Activated CD4-positive, alpha-beta memory T cell treated with anti-CD3 and anti-CD28 coated beads, Interleukin-2, amount 10 ng/mL, durations not matched to agents 7 days and 5 days (primary cell): ENCODE measurements at places on chromosomes 3 and 15. TPM values are rescaled to one million over a fixed set of nuclear protein-coding genes. Genes with fewer than 3 reads are reported as not detected.

Gene SERINC4
- total RNA-seq, result 0.15 TPM

Gene PPARG
- total RNA-seq, result 3.7 TPM

GRCh38 chr15:80191897-80192595 lies 39.2 kb downstream of the FAH start:
- no peak for DNase-seq

Gene SNTN
- not detected for total RNA-seq

DNA sequence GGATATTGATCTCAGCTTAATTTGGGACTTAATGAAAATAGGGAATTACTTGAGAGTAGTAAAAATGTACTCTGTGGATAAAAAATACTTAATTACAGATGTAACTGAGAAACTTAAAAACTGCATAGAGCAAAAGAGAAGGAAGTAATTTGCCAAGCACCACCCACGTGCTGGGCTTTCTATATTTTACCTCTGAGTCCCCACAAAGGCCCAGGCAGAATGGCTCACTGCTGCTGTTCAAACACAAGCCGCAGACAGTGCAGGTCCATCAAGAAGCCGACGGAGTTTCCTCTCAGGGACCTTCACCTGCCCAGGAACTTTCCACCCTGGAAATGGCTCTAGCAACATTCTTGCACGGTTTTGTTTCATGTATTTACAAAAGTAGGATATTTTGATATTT lies 77.2 kb upstream of the TRPM1 start:
- DNase-seq, result no peak
